ENCODE measurements at places on chromosomes 12 and 14.

DNA sequence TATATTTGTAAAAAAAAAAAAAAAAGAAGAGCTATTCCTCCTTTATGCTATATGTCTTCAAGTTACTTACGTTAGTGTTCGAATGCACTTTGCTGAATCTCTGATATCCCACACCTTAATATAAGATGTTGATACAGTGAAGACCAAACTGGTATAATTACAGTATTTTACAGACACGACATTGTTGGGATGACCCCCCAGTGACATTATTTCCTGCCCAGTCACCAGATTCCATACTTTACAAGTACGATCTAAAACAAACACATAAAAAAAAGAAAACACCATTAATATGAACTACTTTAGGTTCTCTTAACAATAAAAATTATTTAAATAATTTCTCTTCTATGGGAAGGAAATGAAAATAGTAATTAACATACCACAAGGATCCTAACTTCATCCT lies 133.4 kb downstream of the KIF21A start:
- DNase-seq, result no peak

DNA sequence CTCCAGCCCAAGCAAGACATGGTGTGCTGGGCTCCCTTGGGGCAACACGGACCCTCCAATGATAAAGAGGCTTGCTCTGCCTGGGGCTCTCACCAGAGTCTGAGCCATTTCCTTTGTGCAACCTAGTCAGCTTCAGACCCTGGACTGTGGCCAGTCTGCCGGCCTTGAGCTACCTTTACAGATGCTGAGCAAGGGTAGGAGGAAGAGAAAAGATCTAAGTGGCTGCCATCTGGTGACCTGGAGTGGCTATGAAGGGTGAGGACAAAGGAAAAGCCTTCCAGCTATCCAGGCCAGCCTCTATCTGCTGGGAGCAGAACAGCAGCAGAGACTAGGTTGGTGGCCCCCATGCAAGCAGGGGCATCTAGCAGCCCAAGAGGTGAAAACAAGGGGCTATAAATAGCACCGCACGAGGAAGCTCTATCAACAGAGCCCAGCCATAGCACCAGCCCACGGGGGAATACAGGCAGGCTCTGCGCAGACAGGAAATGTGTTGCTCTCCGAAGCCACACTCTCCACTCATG lies 230.1 kb downstream of the FOXN3 start:
- DNase-seq, result no peak

DNA sequence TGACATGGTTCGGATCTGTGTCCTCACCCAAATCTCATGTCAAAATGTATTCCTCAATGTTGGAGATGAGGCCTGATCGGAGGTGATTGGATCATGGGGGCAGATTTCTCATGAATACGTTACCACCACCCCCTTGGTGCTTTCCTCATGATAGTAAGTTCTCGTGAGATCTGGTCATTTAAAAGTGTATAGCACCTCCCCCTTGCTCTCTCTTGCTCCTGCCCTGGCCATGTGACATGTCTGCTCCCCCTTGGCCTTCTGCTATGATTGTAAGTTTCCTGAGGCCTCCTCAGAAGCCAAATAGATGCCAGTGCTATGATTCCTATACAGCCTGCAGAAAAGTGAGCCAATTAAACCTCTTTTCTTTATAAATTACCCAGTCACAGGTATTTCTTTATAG lies 7.1 kb downstream of the OR6C68 start:
- no peak for DNase-seq

DNA sequence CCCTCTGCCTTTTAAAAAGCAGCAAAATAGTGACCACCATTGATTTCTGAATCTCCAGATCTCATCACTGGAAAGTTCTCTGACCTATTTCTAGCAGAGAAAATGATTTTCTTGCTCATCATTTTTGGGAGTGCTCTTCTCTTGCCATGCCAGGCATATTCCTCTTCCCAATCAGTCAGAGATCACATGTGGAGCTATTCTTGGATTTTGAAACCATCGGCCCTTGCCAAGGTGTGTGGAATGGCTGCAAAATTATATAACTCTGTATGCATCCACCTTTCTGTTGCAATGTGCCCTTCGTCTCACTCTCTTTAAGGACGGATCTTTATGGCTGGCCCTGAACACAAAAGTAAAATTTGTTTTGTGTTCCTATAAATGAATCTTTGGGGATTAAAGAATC lies 25.5 kb upstream of the LDHB start:
- no peak for DNase-seq

- no peak for DNase-seq
These were observed 315.7 kb downstream of the TMEM132D start for GRCh38 chr12:129588142-129588541.

DNA sequence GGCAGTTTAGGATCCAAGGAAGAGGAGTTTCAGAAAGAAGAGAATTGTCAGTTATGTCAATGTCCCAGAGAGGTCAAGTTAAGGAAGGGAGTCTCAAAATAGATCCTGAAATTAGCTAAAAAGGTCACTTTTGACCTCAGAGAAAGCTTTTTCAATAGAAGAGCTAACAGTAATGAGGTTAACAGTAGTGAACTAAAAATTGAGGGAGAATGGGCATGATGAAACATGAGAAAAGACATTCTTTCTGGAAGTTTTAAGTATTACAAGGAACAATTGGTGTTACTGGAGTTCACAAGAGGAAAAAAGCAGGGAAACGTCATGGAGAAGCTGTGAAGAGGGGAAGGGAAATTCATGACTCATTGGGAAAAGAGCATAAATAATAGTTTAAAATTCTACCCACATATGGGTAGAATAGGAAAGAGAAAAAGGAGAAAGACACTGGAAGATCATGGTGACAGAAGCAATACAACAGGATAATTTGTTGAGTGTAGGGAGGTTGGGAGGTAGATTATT lies 381.2 kb upstream of the FAR2 start:
- DNase-seq, result no peak

GRCh38 chr12:57940915-57941164 lies 527 bp upstream of the ATP23 start:
- no peak for DNase-seq

GRCh38 chr12:68904351-68904962 lies 28.5 kb downstream of the CPM start:
- DNase-seq, result no peak

GRCh38 chr12:123269395-123269892 lies 2.2 kb downstream of the CDK2AP1 start:
- peak; percentile 39 for DNase-seq

DNA sequence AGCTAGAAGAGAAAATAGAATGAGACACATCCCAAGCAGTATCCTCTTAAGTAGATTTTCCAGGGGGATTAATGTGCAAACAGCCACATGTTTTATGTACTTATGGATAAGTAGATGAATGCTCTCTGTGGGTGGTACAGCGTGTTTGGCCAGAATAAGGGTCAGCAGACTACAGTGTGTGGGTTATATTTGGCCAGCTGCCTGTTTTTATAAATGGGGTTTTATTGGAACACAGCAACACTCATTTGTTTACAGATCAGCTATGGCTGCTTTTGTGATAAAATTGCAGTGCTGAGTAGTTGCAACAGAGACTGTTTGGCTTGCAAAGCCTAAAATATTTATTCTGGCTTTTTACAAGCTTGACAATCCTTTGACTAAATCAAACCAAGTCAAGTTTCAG lies 780.2 kb upstream of the SEL1L start:
- DNase-seq, result no peak

DNA sequence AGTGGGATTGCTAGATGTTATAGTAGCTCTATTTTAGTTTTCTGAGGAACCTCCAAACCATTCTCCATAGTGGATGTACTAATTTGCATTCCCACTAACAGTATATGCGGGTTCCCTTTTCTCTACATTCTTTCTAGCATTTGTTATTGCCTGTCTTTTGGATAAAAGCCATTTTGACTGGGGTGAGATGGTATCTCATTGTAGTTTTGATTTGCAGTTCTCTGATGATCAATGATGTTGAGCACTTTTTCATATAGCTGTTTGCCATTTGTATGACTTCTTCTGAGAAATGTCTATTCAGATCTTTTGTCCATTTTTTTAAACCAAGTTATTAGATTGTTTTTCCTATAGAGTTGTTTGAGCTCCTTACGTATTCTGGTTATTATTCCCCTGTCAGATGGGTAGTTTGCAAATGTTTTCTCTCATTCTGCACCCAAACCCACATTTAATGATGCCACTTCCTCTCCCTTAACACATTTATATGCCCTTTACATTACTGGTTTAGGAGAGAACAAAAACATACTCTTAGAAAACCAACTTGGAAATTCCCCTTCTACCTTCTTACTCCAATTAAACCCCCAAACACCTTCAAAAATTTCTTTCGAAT lies 48.2 kb downstream of the NELL2 start:
- DNase-seq, result no peak

- no peak for DNase-seq
These were observed 150.3 kb downstream of the CEP83 start for GRCh38 chr12:94309373-94309772.

DNA sequence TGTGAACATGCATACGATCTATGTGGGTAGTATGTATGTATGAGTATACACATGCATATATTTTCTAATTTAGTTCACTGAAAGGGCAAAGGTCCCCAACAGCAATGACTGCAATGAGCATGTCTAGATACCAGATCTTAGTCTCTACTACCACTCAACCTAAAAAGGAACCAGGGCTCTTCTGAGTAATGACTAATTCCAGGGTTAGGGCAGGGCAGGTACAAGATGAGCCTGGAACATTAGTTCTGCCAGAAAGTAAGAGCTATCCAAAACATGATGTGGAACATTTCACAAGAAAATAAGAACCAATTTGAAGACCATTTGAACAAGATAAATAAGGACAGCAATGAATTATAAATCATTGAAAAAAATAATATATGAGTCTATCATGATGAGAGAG lies 91.3 kb upstream of the PDZRN4 start:
- DNase-seq, result no peak

DNA sequence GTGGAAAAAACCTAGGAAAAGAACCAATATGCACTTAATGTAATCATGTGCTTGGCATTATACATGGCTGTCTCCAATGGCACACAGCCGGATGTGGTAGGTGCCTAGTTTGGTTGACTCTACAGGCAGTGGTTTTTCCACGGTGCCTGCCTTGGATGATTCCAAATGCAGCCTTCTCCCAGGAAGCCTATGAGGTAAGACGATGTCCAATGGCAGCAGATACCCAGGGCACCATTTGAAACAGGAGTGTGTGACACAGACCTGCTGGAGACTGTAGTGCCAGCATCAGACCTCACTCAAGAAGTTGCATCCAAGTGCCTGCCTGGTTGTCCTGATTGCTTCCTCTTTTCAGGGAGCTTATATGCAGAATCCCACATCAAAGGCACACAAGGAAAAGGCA lies 88.0 kb upstream of the VASH1 start:
- DNase-seq, result no peak

DNA sequence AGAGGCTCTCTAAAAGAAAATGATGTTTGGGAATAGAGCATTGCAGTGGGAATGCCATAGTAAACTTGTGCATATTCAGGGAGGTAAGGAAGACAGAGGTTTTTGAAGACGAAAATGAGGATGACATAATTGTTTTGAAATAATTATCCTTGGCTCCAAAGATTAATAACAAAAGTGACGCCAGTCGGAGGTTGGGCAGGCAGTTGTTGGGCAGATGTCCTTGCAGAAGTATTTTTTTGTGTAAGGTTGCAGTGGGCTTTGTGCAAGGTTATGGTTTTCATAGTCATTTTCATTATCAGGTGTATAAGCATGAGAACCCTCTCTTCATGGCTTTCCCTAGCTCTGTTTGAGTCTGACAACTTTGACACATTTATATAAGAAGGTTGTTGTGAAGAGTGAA lies 35.3 kb downstream of the METAP2 start:
- no peak for DNase-seq

GRCh38 chr12:57498571-57498970 lies 10.7 kb downstream of the MARS1 start:
- DNase-seq, result no peak

GRCh38 chr14:43260056-43260455 lies 1247.0 kb downstream of the FSCB start:
- no peak for DNase-seq

DNA sequence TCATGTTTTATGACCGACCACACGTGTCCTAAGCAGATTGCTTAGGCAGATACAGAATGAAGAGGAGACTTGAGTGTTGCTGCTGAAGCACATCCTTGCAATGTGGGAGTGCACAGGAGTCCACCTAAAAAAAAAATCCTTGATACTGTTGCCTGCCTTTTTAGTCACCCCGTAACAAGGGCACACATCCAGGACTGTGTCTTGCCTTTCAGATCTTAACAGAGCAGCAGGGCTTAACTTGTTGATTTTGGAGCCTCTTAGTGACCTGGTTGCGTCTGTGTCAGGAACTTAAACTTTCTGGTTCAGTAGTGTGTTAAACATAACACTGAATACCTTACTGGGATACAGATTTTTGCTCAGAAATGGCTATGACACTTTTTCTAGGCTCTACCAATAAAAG lies 6.5 kb downstream of the EIF2B2 start:
- no peak for DNase-seq

GRCh38 chr14:68807148-68807600 lies 14.3 kb upstream of the ZFP36L1 start:
- no peak for DNase-seq

DNA sequence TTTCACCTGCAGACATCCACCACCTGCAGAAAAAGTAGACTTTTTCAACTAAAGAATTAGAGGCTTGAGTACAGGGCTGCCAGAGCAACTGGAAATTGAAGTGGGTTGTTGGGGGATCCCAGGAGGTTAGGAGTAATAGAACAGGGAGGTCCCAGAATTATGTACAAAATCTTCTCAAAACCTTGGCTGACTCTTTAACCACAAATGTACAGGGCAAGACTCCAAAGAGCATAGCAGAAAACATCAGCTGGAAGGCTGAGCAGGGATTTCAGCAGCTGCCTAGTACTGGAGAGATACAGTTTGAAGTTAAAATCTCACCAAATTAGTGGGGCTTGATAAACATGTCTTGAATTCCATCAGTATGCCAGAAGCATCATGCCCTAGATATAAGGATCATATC lies 191.6 kb downstream of the CRADD start:
- DNase-seq, result no peak

DNA sequence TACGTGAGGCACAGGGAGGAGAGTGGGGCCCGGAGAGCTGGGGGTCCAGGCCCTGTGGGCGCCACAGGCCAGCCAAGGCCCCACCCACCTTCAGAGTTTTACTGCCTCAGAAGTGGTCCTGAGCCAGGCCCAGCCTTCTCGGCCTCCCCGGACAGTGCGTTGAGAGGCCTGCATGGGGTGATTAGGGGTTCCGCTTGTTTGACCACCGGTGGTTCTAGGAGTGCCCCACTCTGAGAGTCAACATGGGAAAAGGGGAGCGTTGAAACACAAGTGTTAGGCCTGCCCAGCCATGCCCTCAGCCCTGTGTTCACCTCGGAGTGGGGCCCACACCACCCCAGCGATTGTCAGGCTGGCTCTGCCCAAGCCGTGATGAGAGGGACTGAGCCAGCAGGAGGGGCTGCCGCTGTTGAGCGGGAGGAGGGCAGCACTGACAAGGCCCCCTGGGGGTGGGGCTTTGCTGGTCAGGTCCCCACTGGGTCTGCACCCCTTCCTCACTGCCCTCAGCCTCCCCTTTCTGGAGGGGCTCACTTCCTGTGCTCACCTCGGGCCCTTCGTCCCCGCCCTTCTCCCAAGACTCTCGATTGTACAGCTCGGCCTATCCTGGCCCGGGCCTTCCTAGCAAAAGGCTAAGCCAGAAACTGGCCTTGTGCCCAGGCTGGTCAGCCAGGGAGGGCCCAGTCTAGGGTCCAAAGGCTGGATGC lies 4.8 kb downstream of the CKB start:
- DNase-seq, result no peak

GRCh38 chr12:130916241-130916911 lies 37.3 kb upstream of the ADGRD1 start:
- DNase-seq, result no peak
